ENCODE measurements at places on chromosomes 1 and 21. TPM values are rescaled to one million over a fixed set of nuclear protein-coding genes. Genes with fewer than 3 reads are reported as not detected.
A peak's percentile ranks its signal among the peaks of the same experiment; 100 is the strongest.

DNA sequence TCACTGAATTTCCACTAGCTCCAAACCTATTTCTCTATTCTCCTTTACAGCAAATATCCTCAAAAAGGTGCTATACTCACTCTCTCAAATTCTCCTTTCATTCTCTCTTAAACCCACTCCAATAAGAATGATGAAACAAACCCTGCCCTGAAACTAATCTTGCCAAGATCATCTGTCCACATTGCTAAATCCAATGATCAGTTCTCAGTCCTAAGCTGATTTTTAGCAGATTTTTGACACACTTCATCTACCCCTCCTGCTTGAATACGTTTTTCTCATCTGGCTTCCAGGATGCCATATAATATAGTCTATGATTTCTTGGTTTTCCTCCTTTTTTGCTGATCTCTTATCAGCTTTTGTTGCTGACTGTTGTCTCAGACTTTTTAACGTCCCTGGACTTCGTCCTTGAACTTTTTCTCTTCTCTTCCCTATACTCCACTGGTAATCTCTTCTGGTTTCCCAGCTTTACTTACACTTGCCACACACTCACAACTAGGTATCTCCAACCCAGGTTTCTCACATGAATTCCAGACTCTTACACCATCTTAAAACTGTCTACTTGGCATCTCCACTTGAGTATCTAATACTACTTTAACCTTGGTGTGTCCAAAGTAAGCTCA lies 35.3 kb downstream of the RERE start:
- DNase-seq: no peak

DNA sequence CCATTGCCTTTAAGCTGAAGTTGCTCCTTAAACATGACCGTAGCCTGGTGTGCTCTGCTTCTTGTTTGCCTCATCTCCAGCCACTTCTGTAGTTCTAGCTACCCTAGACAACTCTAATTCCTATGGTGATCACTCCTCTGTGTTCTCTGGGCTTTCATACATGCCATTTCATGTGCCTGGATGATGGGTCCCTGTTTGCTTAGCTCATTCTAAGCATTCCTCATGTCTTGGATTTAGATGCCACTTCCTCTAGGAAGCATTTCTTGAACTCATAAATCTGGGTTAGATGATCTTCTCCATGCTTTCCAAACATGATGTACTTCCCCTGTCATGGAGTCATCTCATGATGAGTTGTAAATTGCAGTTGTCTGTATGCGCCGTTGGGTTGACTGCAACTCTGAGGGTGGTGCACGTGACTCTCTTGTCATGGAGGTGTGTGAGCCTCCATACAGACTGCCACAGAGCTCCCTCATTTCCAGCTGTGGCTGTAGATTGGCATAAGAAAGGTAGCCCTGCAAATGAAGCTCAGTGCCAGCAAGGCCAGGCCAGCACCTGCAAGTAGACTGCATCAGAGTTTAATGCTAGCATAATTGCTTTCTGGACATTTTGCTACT lies 77.2 kb downstream of the LAMC1 start:
- DNase-seq: no peak

DNA sequence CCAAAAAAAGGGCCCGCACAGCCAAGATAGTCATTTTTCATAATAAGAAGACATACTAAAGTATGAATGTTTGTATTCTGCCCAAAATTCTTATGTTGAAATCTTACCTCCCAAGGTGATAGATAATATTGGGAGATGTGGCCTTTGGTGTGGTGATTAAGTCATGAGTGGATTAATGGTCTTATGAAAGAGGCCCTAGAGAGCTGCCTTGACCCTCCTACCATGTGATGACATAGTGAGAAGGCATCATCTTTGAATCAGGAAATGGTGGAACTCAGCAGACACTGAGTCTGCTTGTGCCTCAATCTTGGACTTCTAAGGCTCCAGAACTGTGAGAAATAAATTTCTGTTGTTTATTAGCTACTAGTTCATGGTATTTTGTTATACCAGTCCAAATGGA lies 11.8 kb upstream of the RNPC3 start:
- DNase-seq: no peak

GRCh38 chr1:155967341-155968050 lies 10.9 kb downstream of the ARHGEF2 start:
- DNase-seq: no peak

- DNase-seq: no peak
These were observed 19.1 kb downstream of the COL6A2 start for GRCh38 chr21:46116776-46117585.

DIP2A gene
- 54.1 TPM for total RNA-seq

- no peak for DNase-seq
These were observed 11.2 kb downstream of the SFT2D2 start for GRCh38 chr1:168236836-168237611.

DNA sequence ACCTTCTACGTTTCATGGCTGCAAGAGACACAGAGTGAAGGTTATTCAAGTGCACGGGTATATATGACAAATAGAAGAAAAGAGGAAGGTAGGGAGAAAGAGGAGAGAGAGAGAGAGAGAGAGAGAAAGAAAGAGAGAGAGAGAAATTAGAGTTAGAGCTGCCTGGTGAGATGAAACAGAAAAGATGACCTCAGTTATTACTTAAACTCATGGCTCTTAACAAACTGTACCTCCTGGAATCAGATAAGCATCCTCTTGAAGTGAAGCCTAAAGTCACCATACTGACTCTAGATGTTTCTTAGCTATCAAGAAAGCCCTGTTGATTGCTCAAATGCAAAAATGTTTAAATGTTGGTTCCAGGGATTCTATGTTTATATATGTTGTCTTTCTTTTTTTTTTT lies 597.7 kb upstream of the ZP4 start:
- no peak for DNase-seq

LYPD8 gene
- total RNA-seq: not detected

SPRR2B gene
- not detected for total RNA-seq

CHD1L gene
- total RNA-seq: 118 TPM

DNA sequence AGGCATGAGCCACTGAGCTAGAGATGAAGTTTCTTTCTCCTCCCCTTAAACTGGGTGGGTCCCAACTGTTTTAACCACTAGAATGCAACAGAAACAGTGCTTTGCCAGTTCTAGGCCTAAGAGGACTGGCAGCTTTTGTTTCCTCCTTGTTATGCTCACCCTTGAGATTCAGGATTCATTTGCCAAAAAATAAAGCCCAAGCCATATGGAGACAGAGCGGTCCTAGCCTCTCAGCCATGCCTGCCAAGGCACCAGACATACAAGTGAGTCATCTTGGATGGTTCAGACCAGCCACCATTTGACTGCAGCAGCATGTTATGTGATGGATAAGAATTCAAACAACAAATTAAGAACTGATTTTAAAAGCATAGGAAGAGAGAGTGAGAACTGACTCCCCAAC lies 38.1 kb upstream of the STUM start:
- DNase-seq: no peak

DNA sequence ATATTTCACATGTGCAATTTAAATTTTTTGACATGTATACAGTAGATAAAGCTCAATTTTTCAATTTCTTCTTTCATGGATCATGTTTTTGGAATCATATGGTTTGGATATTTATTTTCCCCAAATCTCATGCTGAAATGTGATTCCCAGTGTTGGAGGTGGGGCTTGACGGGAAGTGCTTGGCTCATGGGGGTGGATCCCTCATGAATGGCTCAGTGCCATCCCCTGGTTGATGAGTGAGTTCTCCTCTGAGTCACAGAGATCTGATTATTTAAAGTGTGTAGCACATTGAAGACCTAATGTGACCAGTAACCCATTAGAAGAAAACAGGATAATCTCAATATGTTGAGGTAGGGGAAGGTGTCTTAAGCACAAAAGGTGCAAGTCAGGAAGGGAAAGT lies 9.1 kb upstream of the IFI16 start:
- peak; percentile 48 for DNase-seq

HAO2 gene
- total RNA-seq: not detected

OR2L2 gene
- total RNA-seq: not detected

RAD54L gene
- 22.2 TPM for total RNA-seq

BTBD19 gene
- total RNA-seq: 1.4 TPM

FOXO6 gene
- total RNA-seq: not detected

DNA sequence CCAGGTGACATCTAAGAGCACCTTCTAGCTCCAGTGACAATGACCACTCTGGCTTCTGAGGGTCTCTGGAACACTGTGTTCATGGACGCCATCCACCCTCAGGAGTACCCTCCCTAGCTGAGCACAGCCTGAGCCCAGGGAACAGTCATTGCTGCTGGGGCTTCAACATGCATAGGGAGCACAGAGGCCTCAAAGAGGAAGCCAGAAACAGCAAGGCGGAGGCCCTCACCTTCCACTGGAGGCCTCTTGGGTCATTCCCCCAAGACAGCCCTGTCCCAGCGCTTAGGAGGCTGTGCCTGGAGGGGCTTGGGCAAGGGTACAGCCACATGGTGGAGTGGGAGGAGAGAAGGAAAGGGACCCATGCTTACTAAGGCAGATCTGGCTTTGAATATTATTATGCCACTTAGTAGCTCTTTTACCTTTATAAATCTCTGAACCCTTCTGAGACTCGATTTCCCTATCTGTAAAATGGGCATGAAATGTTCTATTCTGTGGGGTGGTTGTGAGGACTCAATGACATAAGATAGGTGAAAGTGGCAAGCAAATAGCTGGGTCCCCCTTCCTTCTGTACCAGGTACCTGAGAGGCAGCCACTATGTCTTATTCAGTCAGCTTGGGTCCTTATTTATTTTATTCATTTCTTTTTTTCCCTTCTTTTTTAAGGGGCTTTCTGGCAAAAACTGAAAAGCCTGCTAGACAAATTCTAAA lies 32.8 kb downstream of the PTAFR start:
- DNase-seq: no peak

- DNase-seq: no peak
These were observed 748 bp upstream of the OR2AJ1 start for GRCh38 chr1:247923941-247924340.

GRCh38 chr21:32508558-32508957 lies 76.8 kb downstream of the TCP10L start:
- DNase-seq: no peak

GRCh38 chr1:101245246-101245927 lies 8.6 kb downstream of the S1PR1 start:
- no peak for DNase-seq

DNA sequence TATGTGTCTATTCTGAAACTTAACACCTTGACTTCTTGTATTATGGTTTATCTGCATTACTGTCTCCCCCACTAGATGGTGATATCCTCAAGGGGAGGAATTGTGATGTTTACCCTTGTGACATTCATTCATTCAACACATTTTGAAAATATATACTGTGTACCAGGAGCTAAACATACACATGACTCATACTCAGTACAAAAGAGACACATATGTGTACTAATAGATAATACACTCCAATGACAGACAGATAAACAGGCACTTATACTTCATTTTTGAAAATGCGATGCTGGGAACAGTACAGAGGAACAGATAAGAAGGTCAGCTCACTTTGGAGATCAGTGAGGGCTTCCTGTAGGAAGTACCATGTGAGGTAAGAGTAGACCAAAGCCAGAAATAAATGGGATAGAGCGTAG lies 8.9 kb upstream of the RAB3GAP2 start:
- DNase-seq: peak; percentile 21

DNA sequence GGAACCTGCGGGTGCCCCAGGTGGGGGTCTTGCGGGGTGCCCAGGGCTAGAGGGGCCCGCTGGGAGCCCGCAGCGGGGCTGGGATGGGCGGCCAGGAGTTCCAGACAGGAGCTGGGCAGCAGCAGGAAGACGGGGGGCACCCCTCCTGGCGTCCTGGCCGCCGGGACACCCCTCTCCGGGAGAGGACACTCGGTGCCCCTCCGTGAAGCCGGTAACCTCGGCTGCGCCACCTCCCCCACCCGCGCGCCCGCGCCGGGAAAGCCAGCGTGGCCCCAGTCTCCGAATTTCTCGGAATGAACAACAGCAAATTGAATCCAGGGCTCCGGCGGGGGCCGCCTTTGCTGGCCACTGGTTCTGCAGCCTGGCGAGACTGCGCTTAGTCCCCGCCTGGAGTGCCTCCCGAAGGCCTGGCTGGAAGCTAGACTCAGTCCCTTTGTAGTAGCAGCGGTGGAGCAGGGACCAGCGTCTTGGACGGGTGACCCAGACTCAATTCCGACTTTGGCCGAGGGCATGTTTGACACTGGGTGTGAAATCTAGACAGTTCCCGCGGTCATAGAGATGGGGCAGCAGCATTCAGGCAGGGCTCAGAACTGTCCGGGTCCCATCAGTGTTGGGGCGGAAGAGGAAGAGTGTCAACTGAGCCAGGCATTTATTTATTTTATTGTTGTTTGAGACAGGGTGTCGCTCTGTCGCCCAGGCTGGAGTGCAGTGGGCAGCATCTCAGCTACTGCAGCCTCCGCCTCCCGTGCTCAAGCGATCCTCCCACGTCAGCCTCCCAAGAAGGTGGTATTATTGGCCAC lies 773 bp downstream of the IFNGR2 start:
- DNase-seq: peak; percentile 68

DNA sequence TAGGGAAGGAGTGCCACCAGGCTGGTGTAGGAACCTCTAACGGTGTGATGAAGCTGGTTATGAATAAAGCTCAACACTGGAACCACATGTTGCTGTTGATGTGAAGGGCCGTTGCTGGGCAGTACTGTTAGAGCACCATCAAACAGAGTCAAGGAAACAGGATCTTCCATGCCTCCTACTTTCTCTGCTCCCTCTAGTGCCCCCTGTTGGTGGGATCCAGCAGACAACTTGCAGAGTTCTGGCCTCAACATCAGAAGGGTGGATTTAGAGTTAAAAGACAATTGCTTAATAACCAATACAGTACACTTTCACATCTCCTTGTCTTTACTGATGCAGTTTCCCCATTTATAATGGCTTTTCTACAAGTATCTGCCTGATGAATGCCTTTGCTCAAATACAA lies 336.4 kb downstream of the NTNG1 start:
- DNase-seq: no peak

OLIG2 gene
- total RNA-seq: 0.15 TPM

DNA sequence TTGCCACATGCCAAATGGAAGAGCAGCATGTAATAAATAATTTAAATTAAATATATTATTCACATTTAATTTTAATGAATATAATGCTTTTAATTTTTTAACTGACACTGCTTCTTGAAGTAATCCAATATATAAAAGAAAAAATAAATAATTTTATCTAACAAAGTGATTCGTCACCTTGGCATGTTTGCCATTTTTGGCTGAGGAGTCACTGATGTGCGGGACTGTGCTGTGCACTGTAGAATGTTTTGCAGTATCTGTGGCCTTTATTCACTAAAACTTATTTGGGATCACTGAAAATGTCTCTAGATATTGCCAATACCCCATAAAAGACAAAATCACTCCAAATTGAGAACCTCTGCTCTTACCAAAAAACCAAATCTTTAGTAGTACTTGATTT lies 807.8 kb downstream of the BRINP3 start:
- DNase-seq: no peak

DCST2 gene
- total RNA-seq: 2.0 TPM

DNA sequence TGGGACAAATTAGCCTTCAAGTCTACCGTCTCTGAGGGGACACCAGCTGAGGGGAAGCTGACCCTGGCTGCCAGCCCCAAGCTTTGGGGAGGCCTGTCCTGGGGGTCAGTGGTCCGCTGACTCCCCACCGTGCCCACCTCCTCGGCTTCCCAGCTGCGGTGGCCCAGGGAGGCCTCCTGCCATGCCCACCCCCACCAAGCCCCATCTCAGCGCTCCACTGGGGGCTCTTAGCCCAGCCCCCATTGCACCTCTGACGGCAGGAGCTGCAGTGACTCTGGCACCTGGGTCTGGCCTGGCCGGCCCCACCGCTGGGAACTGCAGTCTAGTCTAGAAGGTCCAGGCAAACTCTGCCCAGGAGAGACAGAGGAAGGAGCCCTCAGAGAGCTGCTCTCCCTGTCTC lies 30.2 kb upstream of the SIM2 start:
- no peak for DNase-seq

- no peak for DNase-seq
These were observed 54.1 kb upstream of the ID3 start for GRCh38 chr1:23613191-23614031.

GRCh38 chr1:99363531-99363930 lies 99.2 kb downstream of the PLPPR4 start:
- DNase-seq: no peak

Measured in neural progenitor cell (in vitro differentiated cells).